Stimulated activated CD8-positive, alpha-beta memory T cell treated with anti-CD3 and anti-CD28 coated beads, Interleukin-2, amount 100 ng/mL, for 1 hour (primary cell): ENCODE measurements at places on chromosomes 5 and 9.

DNA sequence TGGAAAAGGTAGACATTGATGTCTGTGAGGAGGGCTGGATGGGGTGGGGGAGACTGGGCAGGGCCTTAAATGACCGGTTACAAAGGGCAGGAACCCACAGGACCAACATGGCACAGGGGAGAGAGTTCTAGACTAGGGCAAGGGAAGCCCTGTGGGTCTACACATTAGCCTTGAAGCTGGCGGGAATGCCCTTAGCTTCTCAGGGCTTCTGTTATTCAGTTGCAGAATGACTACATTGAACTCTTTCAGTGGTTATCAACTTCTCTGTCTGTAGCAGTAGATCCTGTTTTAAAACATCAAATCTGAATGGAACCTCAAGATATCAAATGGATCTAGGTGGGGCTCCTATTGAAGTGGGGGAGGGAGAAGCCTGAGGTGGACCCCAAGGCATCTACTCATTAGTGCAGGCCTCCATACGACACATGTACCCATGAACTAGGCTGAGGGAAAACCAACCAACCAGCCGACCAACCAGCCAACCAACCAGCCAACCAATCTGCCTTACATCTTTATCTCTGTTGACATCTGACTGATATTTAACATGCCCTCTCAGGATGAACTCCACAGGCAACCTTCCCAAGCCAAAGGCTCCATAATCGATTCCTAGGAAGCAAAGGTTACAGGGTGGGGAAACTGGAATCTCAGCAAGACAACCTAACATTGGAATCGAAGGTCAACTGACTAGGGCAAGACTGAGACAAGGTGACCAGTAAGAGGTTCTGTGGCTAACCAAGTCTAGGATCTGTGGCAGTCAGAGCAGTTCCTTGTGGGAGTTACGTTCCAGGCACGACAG is 48.3 kb downstream of the DAP start:
- no peak for DNase-seq

DNA sequence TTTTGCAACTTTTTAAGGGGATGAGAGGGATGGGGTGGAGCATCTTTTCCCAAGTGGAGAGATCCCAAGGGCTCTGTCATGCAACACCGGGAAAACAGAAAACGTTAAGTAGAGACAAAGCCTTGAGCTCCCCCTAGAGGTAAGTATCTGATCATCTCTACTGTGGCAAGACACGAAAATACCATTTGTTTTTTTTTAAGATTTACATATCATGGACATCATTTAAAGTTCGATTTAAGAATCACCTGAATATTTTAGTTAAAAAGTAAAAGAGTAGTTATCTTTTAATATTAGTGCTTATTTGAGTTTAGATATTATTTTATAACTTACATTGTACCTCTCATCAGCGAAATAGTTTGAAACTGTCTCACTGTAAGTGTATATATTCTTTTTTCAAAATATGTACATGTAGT is 200.4 kb downstream of the LRRC70 start:
- DNase-seq = no peak

- DNase-seq = no peak
These were observed 344.2 kb downstream of the SPATA31D1 start for GRCh38 chr9:82332774-82333152.

- no peak for DNase-seq
These were observed 5.2 kb upstream of the FAM13B start for GRCh38 chr5:138037907-138038633.
